ENCODE measurements at places on chromosomes 5 and 9.

DNA sequence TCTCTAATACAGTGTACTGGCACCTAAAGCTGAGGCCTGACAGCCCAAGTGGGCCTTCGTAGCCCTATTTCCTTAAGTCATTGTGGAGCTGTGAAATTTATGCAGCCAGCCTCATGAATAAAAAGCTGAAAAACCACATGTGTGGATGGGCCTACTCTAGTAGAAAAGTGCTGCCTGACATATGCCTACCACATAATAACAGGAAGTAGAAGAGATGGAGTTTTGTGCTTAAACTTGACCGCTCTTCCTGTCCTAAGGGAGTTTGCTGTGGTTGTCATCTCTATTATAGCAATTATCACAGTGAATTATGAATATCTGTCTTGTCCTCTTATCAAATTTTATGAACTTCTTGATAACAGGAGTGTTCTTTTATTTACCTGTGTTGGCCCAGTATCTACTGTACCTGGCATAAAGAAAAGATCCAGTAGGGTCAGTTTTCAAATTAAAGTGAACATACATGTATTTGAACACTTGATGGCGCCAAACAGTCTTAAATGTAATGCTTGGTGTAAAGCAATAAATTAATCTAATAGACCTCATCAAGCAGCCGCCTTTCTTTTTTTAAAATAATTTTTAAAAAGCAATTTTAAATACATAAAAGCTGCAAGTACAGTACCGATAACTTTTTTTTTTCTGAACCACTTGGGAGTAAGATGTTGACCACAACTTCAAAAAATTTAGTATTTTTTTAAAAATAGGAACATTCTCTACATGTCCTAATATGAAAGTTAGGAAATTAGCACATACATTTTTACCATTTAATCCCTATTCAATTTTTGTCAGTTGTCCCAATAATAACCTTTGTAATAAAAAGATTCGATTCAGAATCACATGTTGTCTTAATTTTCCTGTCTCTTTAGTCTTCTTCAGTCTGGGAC lies 51.0 kb downstream of the FKTN start:
- no peak for DNase-seq

- peak; percentile 61 for DNase-seq
These were observed 57.2 kb downstream of the COL5A1 start for GRCh38 chr9:134698587-134699342.

- DNase-seq, result peak; percentile 16
These were observed 181.4 kb downstream of the FGF18 start for GRCh38 chr5:171600741-171601265.

- no peak for DNase-seq
These were observed 15.0 kb upstream of the FBP1 start for GRCh38 chr9:94654165-94654894.

GRCh38 chr5:42090162-42090561 lies 165.1 kb downstream of the FBXO4 start:
- no peak for DNase-seq

DNA sequence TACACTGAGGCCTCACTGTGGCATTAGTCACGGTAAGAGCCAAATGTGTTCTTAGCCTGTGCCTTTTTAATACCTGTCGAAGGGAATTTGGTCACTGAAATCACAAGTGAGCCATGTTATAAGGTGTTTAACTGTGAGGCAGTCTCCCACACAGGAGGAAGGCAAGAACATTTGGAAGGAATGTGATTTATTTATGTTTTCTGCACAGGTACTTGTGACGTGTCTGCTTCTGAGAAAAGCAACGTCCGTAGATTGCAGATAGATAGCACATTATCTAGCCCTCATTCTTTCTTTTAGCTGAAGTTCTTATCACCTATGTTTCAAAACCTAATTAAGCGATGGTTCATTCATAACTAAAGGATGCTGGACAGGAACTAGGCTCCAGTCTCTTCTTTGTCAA lies 19.0 kb upstream of the SMARCA2 start:
- DNase-seq, result no peak
